ENCODE measurements at places on chromosomes 5 and 9. TPM values are rescaled to one million over a fixed set of nuclear protein-coding genes. Genes with fewer than 3 reads are reported as not detected.

DNA sequence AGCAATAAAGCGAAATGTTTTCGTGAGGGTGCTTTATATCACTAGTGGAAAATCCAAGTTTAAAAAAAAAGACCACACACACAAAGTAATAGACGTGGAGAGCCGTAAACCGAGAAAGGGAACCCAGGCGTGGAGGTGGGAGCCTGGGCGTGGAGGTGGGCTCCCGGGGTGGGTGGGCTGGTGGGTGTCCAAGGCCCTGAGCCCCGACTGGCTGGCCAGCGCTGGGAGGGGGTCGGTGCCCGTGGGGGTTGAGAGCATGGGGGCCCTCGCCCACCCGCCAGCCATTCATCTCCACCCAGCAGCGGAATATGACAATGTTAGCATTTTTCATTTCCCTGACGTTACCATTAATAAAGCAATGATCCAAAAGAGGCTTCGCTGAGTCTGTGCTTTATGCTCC, 135.0 kb downstream of the MVB12B start:
- H3K4me3 ChIP-seq = no peak overlapping the region
- DNase-seq = no peak
- H3K27me3 ChIP-seq = no peaks in the 10 kb centered on the region
- no peaks in the 10 kb centered on the region for H3K36me3 ChIP-seq
- H3K27ac ChIP-seq = no peak overlapping the region

DNA sequence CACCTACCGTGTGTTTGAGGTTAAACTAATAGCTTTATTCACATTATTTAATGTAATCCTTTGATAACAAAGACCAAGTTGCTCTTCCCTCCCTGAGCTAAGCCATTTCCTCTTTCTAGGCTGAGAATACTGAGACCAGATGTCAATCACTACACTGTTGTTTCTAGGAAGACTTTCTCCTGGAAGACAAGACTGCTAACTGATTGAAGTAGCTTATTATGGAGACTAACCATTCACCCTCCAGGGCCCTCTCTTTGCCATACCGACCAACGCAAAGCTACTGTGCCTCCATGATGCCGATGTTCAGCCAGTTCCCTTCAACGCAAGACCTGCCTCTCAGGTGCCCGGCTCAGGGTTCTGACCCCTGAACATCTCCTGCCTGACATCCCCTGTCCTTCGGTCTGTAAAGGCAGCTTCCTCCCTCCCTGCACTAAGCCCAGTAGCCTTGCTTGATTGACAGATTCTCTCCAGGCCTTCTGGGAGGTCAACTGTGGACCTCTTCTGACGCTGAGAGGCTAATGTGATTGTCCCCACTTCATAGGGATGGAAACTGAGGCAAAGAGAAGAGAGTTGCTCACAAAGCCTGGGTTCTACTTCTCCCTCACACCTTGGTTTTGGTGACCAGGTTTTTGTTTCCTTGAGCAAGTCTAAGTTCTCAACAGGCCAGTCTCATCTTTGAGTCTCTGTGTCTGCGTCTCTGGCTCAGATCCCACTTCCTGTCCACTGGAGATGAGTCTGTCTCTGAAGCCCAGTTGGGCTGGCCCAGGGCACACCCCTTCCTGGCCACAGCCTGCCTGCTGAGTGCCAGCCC, 259.7 kb upstream of the IRX2 start:
- H3K4me1 ChIP-seq = no peaks in the 10 kb centered on the region
- H3K36me3 ChIP-seq = no peaks in the 10 kb centered on the region
- H3K4me3 ChIP-seq = no peak overlapping the region
- H3K27me3 ChIP-seq = no peaks in the 10 kb centered on the region
- DNase-seq = no peak

DNA sequence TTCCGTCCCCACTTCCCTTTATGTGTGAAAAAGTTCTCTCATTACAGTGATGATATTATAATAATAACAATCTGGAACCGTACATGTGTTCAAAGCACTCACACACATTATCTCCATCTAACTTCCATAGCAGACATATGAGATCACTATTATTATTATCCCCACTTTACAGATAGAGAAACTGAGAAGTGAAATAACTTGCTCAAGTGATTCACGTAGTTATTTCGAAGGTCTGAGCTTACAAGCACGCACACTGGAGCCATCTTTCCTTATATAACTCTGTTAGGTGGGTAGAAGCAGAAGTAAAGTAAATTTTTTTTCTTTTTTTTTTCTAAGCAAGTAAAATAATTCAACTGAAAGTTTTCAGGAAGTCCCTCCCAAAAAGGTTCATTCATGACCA, 62.9 kb upstream of the PTGER4 start:
- H3K27ac ChIP-seq = no peak overlapping the region
- no peaks in the 10 kb centered on the region for H3K4me1 ChIP-seq

DNA sequence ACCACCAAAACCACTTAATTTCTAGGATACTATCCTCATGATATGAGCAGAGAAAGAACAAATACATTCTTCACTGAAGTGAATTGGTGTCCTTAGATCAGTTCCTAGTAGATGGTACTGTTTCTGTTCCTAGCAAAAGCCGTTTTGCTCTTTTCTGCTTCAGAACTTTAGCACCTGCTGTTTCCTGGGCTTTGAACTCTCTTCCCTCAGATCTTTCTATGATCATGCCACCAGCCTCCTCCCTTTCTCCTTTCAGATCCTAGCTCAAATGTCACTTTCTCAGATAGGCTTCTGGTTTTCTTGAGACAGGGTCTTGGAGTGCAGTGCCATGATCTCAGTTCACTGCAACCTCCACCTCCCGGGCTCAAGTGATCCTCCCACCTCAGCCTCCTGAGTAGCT, 118.0 kb downstream of the EGFLAM start:
- no peaks in the 10 kb centered on the region for H3K36me3 ChIP-seq
- no peak overlapping the region for H3K27ac ChIP-seq
- no peaks in the 10 kb centered on the region for H3K4me1 ChIP-seq
- peaks cover 27% of the 10 kb centered on the region for H3K27me3 ChIP-seq

GRCh38 chr9:97348871-97349270, 41.4 kb downstream of the CCDC180 start:
- H3K27ac ChIP-seq = no peak overlapping the region
- H3K4me1 ChIP-seq = no peaks in the 10 kb centered on the region
- DNase-seq = no peak
- no peaks in the 10 kb centered on the region for H3K27me3 ChIP-seq
- H3K36me3 ChIP-seq = no peaks in the 10 kb centered on the region
- no peak overlapping the region for H3K4me3 ChIP-seq

DNA sequence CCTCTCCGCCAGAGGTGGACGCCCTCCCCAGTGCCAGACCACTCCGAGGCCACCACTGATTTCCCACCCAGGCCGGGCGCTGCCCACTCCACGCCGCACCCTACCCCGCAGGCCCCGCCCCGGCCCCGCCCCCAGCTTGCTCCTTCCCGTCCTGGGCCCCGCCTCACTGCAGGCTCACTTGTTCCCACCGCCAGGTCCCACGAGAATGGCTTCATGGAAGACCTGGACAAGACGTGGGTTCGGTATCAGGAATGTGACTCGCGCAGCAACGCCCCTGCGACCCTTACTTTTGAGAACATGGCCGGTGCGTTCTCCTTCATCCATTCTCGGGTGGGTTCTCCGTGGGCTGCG, 6.5 kb downstream of the LRRC26 start:
- no peaks in the 10 kb centered on the region for H3K36me3 ChIP-seq
- DNase-seq = no peak
- peaks cover 88% of the 10 kb centered on the region for H3K27me3 ChIP-seq
- peak overlapping the region; percentile 31 for H3K4me3 ChIP-seq
- no peak overlapping the region for H3K27ac ChIP-seq

DNA sequence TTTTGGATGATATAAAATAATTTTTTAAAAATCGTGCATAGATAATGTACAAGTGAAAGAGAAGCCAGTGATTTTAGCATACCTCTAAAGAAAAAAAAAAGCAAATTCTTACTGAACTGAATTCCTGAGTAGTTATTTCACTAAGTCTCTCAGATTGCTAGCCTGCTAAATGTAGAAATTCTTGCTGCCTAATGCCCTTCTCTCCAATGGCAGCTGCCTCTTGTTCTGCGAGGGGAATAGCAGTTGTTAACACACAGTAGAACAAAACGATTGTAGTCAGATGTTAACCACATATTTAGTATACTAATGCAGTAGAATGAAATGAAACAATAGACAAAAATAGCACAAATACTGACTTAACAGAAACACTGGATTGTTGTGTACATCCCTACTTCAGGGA, 26.8 kb downstream of the SMAD5 start:
- H3K4me3 ChIP-seq = no peak overlapping the region
- peaks cover 8% of the 10 kb centered on the region for H3K4me1 ChIP-seq
- DNase-seq = peak; percentile 53

GRCh38 chr5:8470489-8470888, 601.5 kb downstream of the MTRR start:
- DNase-seq = no peak
- no peaks in the 10 kb centered on the region for H3K4me1 ChIP-seq
- no peak overlapping the region for H3K4me3 ChIP-seq
- H3K27me3 ChIP-seq = no peaks in the 10 kb centered on the region
- H3K27ac ChIP-seq = no peak overlapping the region

GRCh38 chr9:132181796-132182313, 20.0 kb downstream of the NTNG2 start:
- peaks cover 52% of the 10 kb centered on the region for H3K27me3 ChIP-seq
- no peaks in the 10 kb centered on the region for H3K4me1 ChIP-seq
- no peaks in the 10 kb centered on the region for H3K36me3 ChIP-seq
- no peak overlapping the region for H3K27ac ChIP-seq

DNA sequence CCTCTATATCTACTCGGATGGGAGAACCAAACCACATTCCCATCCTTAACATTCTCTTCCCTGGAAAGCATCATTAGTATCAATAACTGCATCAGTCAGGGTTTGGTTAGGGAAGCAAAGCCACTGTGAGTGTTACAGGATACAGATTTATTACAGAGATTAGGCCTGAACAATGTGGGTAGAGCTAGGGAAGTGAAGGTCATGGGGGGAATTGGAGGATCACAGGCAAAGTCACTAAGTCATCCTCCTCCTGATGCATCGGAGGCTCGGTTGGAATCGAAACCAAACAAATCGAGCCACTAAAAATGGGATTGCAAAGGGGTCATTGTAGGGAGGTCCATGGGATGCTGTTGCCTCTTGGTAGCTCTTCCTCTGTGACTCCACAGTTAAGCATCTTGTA, 61.8 kb upstream of the ZBTB43 start:
- peaks cover 44% of the 10 kb centered on the region for H3K27me3 ChIP-seq
- no peak for DNase-seq
- H3K4me1 ChIP-seq = no peaks in the 10 kb centered on the region
- no peaks in the 10 kb centered on the region for H3K36me3 ChIP-seq
- no peak overlapping the region for H3K27ac ChIP-seq
- no peak overlapping the region for H3K4me3 ChIP-seq

DNA sequence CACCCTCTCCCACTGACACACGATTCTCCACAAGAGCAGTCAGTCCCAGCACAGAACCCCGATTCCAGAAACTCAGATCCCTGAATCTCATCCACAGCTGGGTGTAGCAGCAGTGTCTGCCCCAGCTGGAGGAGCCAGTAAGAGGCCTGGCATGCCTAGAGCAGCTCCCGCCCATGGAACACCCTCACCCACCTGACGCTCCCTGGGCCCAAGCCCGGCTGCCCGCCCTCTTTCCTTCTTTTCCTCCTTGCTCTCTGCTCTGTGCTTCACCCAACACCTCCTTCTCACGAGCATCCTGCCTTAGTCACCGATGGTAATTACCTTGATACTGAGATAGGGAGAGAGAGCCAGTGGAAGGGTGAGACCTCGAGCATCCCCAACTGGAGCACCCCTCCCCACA, 8.7 kb downstream of the PCDH1 start:
- H3K27ac ChIP-seq = no peak overlapping the region
- no peaks in the 10 kb centered on the region for H3K4me1 ChIP-seq
- H3K36me3 ChIP-seq = no peaks in the 10 kb centered on the region
- DNase-seq = no peak
- peaks cover 59% of the 10 kb centered on the region for H3K27me3 ChIP-seq
- no peak overlapping the region for H3K4me3 ChIP-seq

DNA sequence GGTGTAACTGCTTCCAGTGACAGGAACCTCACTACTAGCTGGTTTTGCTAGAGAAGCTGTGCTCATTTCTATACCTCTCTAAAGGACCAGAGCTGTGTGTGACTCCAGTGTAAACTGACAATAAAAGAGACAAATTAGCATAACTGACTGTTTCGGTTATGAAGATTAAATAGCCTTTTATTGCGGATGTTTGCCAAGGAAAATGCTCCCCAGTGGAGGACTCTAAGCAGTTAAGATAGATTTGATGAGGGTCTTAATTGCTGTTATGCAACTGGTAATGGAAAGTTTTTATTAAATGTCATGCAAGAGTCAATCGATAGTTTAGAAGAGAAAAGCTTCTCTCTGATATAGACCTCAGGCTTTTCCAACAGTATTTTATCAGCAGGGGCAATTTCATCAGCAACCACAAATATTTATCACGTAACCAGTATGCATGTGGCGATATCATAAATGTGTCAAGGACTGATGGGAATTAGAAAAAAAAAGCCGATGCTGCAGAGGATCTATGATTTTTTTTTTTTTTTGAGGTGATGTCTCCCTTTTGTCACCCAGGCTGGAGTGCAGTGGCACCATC, 275.2 kb upstream of the DMAC1 start:
- no peaks in the 10 kb centered on the region for H3K36me3 ChIP-seq
- H3K27me3 ChIP-seq = no peaks in the 10 kb centered on the region
- H3K4me1 ChIP-seq = no peaks in the 10 kb centered on the region

DNA sequence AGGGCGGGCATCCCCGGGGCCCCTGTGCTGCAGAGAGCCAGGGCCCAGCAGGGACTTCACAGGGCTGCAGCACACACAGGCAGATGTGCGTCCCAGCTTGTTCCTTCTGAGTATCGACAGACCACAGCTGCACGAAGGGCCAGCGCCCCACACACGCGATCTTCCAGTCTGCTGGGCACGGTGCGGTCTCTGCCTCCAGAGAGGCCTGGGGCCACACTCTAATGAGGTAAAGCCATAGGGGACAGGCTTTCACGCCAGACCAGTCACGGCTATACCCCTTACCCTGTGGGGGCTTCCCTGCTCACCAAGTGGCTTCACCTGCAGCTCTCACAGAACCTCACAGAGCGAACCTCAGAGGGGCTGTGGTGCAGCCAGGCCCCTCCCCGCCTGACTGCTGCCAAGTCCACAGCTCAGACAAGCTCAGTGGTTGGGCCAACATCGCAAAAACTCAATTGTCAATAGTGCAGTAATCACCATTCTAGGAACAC, 82.2 kb downstream of the SHB start:
- no peak for DNase-seq
- H3K27ac ChIP-seq = no peak overlapping the region
- no peak overlapping the region for H3K4me3 ChIP-seq
- no peaks in the 10 kb centered on the region for H3K27me3 ChIP-seq

Gene POLR3G
- 11.6 TPM for polyA plus RNA-seq

Gene PPIC
- 38.8 TPM for polyA plus RNA-seq

Gene CXCL14
- not detected for polyA plus RNA-seq

Gene ELOVL7
- not detected for polyA plus RNA-seq

Gene FAM78A
- 0.27 TPM for polyA plus RNA-seq

Gene PMPCA
- 95.8 TPM for polyA plus RNA-seq

Gene FLT4
- polyA plus RNA-seq = 0.07 TPM

Gene UBE2QL1
- not detected for polyA plus RNA-seq

Gene CDKN2B-AS1
- polyA plus RNA-seq = 1.0 TPM

Gene PTPN3
- 0.89 TPM for polyA plus RNA-seq

Measured in IMR-90 (cell line).